Neural crest cell (in vitro differentiated cells): ENCODE measurements at places on chromosomes 16 and 17.
A peak's percentile ranks its signal among the peaks of the same experiment; 100 is the strongest.

- no peak for DNase-seq
Measured at GRCh38 chr16:67329901-67330300, 3.3 kb downstream of the LRRC36 start.

- DNase-seq: no peak
Measured at GRCh38 chr16:61595605-61596004, 440.6 kb downstream of the CDH8 start.

DNA sequence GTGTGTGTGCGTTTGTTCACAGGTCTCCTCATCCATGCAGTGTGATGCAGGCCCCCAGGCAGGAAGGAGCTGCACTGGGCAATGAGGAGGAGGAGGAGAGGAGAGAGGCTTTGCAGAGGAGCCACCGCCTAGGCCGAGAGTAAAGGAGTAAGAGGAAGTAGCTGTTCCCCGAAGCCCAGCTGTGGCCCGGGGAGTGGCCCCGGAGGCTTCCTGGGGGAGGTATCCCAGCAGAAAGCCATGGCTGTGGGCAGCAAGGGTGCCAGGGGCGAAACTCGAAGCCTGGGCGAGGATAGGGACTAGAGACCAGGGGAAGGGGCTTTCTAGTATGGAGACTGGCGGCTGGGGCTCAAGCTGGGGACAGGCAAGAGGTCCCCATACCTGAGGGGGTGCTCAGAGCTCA lies 12.2 kb downstream of the C16orf95 start:
- DNase-seq: no peak

GRCh38 chr16:88298833-88299745 lies 83.7 kb upstream of the ZNF469 start:
- no peak for DNase-seq

DNA sequence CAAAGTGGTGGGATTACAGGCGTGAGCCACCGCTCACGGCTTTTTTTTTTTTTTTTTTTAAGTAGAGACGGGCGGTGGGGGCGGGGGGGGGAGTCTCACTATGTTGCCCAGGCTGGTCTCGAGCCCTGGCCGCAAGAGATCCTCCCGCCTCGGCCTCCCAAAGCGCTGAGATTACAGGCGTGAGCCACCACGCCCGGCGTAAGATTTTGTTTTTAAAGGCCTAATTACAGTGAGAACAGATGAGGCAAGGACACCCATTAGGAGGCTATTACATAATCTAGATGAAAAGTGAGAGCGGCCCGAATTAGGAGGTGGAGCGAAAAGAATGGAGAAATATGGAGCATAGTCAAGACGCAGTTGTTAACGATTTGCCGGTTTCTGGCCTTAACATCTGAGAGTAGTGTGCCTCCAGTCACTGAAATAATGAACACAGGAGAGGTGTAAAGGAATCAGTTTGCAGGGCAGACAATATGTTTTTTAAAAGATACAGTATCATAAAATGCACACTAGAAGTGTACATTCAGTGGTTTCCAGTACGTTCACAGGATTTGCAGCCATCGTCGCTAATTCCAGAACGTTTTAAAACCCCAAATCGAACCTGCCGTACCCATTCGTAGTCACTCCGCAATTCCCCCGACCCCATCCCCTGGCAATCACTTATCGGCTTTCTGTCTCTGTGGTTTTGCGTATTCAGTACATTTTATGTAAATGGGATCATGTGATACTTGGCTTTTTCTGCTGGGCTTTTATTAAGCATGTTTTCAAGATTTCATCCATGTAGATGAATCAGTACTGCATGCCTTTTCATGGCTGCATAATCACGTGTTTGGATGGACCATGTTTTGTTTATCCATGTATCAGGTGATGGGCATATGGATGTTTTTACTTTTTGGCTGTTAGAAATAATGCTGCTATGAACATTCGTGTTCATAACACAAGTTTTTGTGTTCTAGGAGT lies 1.4 kb upstream of the SLX4 start:
- no peak for DNase-seq

- DNase-seq: no peak
Measured at GRCh38 chr16:16161319-16161718, 62.0 kb downstream of the ABCC6 start.

DNA sequence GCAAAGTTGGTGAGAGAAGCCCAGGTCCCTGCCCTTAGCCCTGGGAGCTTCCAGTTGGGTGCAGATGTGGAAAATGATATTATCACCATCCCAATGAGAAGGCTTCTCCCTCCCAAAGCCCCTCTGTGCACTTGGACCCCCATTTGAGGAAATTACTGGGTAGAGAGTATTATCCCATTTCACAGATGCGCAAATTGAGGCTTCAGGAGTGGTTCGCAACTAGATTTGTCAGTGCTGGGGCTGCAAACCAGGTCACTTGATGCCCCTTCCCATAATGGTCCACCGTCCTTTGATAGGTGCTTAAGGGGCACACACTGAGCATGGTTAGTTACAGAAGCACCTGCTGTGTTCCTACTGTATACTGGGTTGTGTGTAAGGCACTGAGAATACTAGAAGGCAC lies 14.3 kb upstream of the FOXN1 start:
- DNase-seq: no peak

GRCh38 chr16:85888405-85889331 lies 10.3 kb upstream of the IRF8 start:
- no peak for DNase-seq

- no peak for DNase-seq
Measured at GRCh38 chr16:1320097-1320496, 10.7 kb downstream of the UBE2I start.

- no peak for DNase-seq
Measured at GRCh38 chr17:78330570-78331224, 29.2 kb downstream of the SOCS3 start.

DNA sequence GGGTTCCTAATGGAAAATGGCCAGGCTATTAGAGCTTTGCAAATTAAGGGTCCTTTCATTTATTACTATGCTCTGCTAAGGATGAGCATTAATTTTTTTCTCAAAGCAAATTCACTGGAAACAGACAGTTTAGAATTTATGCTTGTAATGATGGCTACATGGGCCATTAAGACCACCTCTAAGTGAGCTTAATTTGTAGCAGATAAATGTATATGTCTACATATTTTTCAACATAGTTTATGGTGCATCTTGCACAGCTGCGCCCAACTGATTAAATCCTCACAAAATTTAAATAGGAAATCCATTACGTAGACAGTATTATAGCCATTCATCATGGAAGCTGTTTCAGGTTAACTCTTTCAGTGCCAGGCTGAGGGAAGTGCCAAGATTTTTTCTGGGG lies 220.9 kb downstream of the CBLN1 start:
- DNase-seq: no peak

- no peak for DNase-seq
Measured at GRCh38 chr17:34255381-34255732, 272 bp downstream of the CCL2 start.

DNA sequence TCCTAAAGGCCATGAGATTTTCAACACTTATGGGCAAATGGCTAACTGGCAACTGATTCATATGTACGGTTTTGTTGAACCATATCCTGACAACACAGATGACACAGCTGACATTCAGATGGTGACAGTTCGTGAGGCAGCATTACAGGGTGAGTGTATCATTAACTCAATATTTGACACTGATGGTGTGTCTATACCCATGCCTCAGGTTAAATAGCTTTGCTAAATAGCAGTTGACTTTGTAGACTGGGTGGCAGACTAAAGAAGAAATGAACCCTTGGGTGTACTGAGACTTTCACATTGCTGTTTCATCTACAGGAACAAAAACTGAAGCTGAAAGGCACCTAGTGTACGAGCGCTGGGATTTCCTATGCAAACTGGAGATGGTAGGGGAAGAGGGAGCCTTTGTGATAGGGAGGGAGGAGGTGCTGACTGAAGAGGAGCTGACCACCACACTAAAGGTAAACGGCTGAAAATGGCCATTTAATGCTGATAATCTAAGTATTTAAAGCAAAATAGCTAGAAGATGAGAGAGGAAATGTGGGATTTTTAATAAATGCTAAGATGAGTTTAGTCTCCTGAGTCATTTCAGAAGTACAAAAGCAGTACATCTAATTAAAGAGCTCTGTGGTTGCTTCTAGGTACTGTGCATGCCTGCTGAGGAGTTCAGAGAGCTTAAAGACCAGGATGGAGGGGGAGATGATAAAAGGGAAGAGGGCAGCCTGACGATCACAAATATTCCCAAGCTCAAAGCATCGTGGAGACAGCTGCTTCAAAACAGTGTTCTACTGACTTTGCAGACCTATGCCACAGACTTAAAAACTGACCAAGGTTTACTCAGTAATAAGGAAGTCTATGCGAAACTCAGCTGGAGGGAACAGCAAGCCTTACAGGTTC lies 3.0 kb downstream of the SETD6 start:
- DNase-seq: no peak

DNA sequence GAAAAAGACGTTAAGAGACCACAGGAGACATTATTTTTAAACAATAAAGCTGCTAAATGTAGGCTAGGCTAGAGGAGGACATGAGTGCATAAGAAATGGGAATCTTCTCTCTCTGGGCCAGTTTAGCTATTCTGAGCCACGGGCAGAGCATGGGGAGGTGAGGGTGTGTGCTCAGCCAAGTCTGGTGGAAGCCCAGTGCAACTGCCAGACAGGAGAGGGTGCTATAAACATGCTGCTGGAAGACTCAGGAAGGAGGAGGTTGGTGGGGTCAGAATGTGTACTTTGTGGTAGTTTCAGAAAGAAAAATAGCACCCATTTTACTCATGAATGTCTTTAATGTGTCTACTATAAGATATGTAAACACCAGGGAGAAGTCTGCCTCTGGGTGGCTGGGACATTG lies 5.9 kb upstream of the SDK2 start:
- DNase-seq: no peak

GRCh38 chr17:76678330-76678729 lies 32.4 kb downstream of the MXRA7 start:
- no peak for DNase-seq

GRCh38 chr16:12600536-12601256 lies 203.0 kb downstream of the CPPED1 start:
- no peak for DNase-seq

GRCh38 chr16:68324336-68324735 lies 13.5 kb downstream of the PRMT7 start:
- no peak for DNase-seq

DNA sequence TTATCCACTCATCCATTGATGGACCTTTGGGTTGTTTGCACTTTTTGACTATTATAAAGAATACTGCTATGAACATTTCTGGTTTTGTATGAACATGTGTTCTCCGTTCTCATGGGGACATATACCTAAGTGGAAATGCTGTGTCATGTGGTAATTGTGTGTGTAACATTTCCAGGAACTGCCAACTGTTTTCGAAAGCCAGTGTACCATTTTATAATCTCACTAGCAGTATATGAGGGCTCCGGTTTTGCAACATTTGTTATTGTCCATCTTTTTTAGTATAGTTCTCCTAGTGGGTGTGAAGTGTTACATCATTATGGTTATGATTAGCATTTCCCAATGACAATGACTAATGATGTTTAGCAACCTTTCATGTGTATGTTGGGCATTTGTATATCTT lies 5.1 kb upstream of the TRIM25 start:
- DNase-seq: no peak

GRCh38 chr16:85129876-85130704 lies 17.8 kb upstream of the CIBAR2 start:
- DNase-seq: no peak

DNA sequence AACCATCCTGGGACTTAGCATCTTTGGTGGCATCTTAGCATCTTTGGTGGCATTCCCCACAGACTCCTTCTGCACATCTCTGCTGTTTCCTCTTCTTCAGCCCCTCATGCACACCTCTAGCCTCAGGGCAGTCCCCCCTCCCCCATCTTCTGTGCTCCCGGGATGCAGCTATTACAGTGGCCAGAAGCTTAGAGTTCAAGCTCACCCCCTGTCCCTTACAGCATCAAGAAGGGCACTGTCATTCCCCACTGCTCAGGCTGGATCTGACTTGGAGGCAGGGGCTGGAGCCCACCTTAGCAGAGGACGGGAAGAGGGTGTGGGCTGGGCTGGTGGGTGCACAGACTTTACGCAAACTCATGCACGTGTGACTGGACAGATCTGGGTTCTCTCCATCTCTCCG lies 650 bp downstream of the EPN3 start:
- DNase-seq: no peak

DNA sequence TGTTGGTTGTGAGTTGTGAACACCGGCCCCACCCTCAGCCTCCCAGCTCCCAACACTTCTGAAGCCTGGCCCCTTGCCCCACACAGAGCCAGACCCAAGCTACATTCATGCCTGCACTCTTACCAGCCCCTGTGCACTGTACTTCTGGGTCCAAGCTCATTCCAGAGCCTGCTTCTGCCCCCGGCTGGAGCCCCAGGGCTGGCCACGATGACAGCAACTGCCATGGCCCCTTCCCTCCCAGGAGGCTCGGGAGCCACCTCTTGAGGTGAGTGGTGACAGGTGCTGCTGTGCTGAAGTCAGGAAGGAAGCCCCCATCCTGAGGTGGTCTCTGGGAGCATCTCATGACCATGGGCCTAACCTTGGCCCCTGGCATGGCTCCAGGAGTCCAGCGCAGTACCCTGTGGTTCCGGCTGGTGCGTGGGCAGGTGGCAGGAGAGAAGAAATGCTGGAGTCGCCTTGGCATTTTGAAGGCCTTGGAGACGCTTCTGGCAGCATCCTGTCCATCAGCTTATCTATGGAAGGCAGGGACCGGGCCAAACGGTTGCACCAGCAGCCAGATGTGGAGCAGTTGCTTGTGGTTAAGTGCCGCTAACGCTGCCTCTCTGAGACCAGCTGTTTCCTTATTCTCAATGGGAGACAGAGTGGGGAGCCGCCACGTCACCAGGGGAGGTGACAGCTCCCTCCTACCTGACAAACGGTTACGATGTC lies 3.9 kb upstream of the CDT1 start:
- no peak for DNase-seq

DNA sequence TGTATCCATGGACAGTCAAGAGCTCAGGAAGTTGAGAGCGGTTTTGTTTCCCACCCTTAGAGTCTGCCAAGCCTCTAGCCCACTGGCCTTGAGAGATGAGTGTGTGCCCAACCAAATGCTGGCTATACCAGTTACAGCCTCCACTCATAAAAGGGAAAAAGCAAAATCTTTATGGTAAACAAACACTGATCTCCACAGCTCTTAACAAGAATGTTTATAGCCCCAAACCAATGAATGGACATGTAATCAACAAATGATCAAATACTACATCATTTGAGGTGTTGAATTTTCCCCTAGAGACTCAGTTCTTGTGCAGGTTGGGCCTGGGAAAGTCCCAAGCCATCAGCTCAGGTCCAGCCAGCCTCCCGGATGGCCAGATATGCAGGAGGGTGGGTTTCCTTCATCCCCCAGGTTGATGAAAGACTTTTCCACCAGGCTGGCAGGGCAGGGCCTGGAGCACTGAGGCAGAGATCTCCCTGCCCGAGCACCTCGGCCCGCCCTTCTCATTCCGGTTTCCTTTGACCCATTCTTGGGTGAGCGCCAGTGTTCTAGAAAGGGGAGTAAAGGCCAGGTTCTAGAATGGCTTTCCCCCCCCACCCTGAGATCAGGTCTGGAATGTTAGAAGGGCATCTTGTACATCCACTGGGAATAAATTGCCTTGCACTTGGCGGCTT lies 3.9 kb upstream of the EFTUD2 start:
- DNase-seq: no peak

GRCh38 chr16:87725596-87726235 lies 40.1 kb downstream of the KLHDC4 start:
- DNase-seq: no peak

- peak; percentile 45 for DNase-seq
Measured at GRCh38 chr16:17367923-17368322, 102.8 kb downstream of the XYLT1 start.

GRCh38 chr16:47465919-47466630 lies 4.9 kb downstream of the PHKB start:
- no peak for DNase-seq
